ENCODE measurements at places on chromosomes 7 and 10.

GRCh38 chr7:137404660-137405317 is 61.3 kb upstream of the PTN start:
- no peak for DNase-seq

DNA sequence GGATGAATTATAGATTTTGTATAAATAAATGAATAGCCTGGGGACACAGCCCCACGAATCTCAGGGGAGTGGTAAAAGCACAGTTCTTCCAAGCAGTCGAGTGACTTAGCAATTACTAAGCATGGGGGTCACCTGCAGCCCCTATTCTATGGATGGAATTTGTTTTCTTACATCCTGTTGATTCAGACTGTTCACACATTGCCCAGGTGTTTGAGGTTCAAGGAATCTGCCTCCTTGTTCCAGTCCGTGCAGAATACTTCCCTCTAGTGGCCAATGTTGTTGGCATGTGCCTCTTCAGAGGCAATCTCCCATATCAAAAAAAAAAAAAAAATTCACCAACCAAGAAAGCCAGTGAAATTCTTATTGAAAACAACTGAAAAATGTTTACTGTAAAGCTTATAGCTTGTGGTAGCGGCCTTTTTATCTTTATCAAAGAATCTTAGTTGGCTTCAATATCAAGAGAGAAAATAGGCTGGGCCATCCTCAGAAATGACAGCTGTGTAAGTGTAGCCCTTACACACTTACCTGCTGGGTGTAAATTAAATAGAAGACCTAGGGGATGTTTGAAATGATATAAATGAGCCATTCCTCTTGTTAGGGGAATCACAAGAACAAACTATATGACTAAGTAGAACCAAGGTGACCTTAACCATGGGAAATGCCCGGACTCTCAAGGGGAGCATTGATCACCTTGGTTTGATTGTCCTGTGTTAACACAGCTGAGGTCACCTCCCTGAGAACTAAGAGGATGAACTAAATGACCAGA is 7.8 kb downstream of the LIPM start:
- peak; percentile 71 for DNase-seq

DNA sequence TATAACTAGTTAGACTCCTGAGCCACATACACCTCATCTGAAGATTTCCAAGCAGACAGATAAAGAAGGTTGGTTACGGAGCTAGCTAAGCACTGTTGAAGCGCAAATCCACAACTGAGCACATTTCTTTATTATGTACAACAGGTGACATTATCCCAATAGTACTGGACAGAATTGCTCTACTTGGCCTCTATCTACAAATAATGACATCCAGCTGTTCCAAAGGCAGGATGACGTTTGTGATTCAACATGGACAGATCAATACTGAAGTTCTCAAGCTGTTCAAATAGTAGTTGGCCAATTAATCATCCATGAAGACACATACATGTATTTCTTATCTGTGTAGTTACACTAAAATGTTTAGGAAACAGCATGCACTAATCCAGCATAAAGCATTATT is 101.0 kb downstream of the UBE2H start:
- no peak for DNase-seq

DNA sequence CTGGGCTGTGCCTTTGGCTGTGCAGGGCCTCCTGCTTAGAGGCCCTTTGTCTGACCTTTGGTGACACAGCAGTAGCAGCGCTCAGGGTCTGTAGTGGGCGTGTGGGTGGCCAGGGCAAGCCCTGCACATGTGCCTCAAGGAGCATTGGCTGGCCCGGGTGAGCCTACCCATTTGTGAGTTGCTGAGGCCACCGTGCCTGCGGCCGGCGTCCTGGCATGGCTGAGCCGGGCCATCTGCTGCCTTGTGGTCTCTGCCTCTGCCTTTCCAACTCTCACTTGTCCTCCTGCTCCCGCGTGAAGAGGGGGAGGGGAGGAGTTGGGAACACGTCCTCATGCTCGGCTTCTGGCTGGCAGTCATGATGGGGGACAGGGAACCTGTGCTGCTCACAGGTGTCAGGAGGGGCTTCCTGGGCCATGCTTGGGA is 9.2 kb upstream of the ORAI2 start:
- no peak for DNase-seq

DNA sequence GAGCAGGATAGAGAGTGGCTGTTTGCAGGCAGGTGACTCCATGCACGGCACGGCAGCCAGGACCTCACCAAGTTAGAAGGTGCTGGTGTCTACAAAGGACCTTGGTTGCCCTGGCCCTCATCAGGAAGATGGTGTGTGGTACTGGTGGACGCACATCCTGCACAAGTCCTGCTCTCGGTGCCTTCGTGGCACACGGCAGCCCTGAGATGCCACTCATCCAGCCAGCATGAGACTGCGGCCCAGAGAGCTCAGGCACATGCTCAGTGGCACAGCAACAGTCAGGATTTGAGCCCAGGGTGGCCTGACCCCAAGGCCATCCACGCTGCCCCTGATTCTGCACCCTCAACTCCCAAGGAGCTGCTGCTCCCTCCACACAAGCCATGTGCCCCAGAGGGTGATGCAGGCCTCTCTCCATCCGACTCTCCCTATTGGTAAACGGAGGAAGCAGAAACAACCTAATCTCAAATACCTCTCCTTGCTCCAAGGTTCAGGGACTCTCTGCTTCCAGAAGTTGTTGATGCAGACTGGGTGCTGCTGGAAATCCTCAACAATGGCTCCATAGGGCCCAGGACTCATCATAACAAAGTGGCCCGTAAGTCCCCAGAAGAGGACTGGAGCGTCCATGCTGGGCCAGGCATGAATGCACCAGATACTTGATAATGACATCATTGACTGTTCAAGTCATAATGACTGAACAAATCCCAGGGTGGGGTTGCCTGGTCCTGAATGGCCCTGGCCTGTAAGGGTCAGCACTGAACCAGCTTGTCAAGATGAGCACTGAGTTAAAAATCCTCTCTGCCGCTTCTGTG is 93.6 kb downstream of the ARHGAP22 start:
- no peak for DNase-seq

DNA sequence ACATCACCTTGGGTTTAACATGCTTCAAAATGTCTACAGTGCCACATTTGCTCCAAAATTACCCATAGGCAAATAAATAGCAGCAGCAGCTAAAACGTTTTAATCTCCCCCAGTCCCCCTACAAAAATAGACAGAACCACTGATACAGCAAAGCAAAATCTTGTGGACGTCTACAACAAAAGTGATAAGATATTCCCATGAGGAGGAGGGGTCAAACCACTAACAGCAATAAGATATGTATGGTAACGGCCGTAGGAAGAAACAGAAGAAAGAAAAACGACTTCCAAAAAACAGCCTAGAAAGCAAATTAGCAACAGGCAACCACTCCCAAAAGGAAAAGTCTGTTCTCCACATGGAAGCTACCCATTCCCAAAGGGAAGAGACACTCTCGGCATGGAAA is 34.5 kb upstream of the ST8SIA6 start:
- no peak for DNase-seq

GRCh38 chr7:28758186-28758585 is 199.9 kb downstream of the TRIL start:
- DNase-seq: no peak

GRCh38 chr7:112383671-112384417 is 66.4 kb upstream of the IFRD1 start:
- DNase-seq: peak; percentile 58

DNA sequence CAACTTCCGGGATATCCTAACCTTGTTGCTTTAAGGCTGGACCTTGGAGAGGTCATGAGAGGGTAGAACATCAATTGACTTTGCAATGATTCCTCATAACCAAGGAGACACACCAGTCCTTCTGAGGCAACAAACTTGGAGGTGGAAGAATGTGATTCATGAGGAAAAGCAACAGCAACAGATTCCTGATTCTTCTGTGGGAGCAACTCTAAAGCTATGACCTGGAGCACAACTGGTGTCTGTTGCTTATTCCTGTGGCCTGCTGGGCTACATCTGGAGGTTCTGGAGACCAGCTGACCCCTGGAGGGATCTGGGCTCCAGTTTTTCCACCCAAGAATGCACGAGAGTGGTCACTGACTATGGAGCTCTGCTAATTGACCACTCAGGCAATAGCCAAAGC is 116.6 kb downstream of the CREB5 start:
- no peak for DNase-seq

- DNase-seq: no peak
These were observed 1360.6 kb upstream of the LRRTM3 start for GRCh38 chr10:65565246-65565645.

GRCh38 chr7:27186668-27187474 is 1.8 kb upstream of the HOXA11 start:
- DNase-seq: no peak

DNA sequence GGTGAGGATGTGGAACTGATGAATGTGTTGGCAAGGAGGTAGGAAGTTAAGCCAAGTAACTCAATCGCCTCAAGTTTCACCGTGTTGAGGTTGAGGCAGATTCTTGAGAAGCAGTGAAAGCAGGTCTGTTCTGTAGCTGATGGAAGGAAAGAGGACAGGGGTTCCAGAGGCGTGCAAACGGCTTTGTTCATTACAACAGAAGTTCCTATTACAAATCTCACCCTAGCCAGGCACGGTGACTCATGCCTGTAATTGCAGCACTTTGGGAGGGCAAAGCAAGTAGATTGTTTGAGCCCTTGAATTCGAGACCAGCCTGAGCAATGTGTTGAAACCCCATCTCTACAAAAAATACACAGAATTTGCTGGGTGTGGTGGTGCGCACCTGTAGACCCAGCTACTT is 36.9 kb upstream of the PTF1A start:
- no peak for DNase-seq

GRCh38 chr10:29102233-29102632 is 186.6 kb upstream of the LYZL1 start:
- no peak for DNase-seq

DNA sequence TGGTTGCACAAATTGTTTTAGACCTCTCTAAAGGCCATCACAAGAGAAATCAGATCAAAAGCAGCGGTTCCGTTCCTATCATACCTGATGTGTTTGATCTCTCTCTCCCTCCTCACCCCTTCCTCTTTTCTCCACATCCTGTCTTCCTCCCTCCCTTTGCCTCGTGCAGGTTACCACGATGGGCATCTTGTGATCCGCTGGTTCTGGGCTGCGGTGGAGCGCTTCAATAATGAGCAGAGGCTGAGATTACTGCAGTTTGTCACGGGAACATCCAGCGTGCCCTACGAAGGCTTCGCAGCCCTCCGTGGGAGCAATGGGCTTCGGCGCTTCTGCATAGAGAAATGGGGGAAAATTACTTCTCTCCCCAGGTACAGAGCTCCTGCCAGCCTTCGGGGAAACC is 28.5 kb upstream of the STK17A start:
- no peak for DNase-seq

GRCh38 chr7:20895563-20895962 is 108.9 kb upstream of the SP8 start:
- DNase-seq: no peak

- DNase-seq: no peak
These were observed 102.9 kb downstream of the EXOC4 start for GRCh38 chr7:133355822-133356221.

- no peak for DNase-seq
These were observed 360.8 kb downstream of the CRPPA start for GRCh38 chr7:16060502-16060901.

GRCh38 chr10:79234391-79235315 is 112.6 kb upstream of the PPIF start:
- DNase-seq: no peak

DNA sequence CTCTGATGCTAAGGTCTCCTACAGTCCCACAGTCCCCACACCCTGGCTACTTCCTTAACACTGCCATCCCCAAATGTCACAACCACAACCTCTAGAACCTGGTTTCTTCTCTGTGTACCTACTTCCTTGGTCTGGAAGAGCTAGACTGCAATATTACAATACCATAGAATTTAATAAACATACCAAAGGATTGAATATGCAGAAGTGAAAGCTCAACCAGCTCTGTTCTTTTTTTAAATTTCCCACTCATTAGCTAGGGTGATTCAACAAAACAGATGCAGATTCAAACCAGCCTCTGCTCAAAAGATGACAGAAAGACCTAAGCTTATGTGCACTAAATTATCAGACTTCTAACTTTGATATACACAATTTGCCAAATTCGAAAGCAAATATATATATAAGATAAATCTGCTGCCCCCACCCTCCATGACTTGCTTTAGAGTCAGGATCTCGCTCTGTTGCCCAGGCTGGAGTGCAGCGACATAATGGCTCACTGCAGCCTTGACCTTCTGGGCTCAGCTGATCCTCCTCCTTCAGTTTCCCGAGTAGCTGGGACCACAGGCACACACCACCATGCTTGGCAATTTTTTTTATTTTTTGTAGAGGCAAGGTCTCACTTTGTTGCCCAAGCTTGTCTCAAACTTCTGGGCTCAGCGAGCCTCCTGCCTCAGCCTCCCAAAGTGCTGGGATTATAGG is 212.6 kb downstream of the CHCHD3 start:
- DNase-seq: peak; percentile 34

DNA sequence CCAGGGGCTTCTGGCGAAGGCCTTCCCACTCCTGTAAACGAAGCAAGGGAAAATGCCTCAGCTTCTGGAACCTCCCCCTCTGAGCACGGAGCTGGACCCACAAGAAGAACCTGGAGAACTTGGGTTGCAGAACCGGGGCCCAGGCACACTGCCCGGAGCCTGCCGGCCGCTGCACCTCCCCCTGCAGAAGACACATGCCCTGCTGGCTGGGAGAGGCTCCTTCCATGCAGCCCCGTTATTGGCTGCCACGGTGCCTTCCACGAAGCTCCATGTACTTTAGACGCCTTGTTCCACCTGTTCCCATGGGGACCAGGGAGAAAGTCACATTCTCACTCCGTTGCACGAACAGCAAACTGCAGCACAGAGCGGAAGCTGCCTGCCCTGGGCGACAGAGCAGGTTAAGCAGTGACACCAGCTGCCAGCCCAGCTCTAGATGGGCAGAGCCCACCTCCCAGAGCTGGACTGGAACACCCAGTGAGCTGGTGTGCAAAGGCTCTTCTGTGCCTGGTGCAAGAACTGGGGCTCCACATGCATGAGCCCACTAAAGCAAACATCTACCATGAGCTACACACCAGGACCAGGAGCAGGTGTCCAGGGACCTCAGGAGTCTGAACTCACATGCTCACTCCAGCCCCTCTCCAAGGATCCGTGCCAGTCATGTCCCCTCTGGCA is 70.1 kb downstream of the TNS3 start:
- no peak for DNase-seq

DNA sequence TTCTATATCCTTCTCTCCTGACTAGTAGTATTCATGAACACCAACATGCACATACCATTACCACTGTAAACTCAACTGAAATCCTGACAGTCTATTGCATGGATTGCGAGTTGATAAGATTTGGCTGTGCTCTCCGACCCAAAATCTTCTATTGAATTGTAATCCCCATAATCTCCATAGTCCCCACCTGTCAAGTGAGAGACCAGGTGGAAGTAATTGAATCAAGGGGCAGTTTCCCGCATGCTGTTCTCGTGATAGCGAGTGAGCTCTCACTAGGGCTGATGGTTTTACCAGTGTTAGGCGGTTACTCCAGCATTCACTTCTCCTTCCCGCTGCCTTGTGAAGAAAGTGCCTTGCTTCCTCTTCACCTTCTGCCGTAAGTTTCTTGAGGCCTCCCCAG is 261.8 kb downstream of the PHF14 start:
- DNase-seq: no peak

DNA sequence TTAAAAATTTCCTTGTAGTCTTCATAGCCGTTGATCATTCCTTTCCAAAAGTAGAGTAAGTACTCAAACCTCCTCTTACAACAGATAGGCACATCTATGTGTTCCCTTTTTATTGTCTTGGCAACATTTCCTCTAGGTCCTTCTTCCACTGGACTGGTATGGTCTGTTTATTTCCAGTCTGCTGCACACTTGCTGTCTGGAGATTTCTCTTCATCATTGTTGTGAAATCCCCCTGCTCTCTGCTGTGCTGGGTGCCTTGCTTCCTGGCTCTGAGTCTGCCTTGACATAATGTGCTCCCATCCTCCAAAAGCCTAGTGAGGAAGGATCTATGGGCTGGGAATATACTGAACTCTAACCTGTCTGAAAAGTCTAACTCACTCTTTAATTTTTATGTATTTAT is 545.3 kb upstream of the VSTM2A start:
- DNase-seq: no peak
